Osteocyte (in vitro differentiated cells): ENCODE measurements at places on chromosomes 2 and 18.

DNA sequence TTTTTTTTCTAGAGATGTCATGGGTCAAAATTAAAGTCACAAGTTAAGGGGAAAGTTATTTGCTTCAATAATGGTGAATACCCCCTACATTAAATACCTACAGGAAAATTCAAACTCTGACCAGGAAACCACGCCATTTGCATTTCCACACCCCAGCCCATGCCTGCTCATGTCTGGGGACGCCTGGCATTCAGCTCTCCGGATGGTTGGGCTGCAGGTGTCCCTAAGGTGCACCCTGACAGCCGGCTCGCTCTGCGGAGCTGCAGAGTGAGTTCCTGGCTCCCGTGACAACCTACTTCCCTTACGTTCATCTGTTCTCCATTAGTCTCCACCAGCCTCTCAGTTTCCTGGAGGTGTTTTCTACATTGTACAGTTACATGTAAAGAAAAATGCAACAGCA lies 122.7 kb upstream of the RIOK3 start:
- DNase-seq, result no peak

GRCh38 chr2:501130-501529 lies 176.1 kb downstream of the TMEM18 start:
- DNase-seq, result no peak

DNA sequence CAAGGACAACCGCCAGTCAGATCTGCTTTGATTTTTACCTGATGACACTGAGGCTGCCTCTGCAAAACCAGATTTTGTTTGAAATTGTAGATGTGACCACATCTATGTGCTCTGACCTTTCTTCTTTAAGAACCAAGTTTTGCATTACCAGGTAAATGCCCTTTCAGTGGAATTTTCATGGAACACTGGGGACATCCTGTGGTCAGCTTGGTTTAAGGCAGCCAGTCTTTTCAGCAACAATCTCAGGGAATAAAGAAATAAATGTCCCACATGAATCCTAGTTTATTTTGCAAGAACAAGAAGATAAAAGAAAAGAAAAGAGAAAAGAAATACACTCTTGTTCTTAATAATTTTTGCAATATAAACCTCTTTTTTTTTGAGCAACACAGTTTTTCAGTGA lies 90.6 kb downstream of the POU3F3 start:
- no peak for DNase-seq

GRCh38 chr2:223865124-223865523 lies 27.7 kb upstream of the AP1S3 start:
- DNase-seq, result no peak

GRCh38 chr2:172285010-172285621 lies 142.3 kb upstream of the ITGA6 start:
- DNase-seq, result no peak

DNA sequence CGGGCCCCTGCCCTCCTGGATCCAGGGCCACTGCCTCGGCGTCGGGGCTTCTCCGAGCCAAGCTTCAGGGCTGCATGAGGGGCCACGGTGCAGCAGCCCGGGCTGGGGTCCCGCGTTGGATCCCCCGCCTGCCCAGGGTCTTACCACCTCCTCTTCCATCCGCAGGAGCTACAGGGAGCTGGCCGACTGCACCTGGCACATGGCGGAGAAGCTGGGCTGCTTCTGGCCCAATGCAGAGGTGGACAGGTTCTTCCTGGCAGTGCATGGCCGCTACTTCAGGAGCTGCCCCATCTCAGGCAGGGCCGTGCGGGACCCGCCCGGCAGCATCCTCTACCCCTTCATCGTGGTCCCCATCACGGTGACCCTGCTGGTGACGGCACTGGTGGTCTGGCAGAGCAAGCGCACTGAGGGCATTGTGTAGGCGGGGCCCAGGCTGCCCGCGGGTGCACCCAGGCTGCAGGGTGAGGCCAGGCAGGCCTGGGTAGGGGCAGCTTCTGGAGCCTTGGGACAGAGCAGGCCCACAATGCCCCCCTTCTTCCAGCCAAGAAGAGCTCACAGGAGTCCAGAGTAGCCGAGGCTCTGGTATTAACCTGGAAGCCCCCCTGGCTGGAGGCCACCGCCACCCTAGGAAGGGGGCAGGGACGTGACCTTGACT lies 52.1 kb downstream of the RAMP1 start:
- no peak for DNase-seq

DNA sequence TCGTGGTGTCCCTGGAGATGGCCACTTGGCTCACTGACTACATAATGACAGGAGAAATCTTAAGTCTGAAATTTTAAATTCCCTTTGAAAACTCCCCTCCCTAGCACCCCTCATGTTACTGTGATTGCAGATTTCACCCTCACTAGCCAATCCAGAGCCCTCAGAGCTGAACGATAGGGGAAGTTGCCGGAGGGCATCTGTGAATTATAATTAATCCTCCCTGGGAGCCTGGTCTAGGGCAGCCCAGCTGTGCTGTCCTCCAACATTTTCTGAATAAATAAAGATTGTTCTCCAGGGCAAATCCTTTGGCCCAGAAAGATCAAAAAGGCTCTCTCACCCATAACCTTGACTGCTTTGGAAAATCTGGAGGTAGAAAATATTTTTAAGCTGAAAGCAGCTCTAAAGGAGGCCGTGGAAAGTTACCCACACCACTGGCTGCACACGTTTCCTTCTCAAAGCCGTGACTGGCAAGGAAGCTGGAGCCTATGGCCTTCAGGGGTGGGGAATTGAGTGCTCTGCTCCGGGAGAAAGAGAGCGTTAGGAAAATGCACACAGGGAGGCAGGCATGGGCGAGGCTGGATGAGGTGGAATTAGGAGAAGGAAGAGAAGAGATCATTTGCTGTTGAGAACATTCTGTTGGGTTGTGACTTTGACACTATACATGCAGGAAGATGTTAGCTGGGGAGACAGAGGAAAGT lies 68.9 kb upstream of the CNGA3 start:
- no peak for DNase-seq

- DNase-seq, result peak; percentile 48
These were observed 5.0 kb downstream of the EVA1A start for GRCh38 chr2:75555701-75556100.

- DNase-seq, result no peak
These were observed 4.8 kb upstream of the ANKRD44 start for GRCh38 chr2:197315371-197315770.

- DNase-seq, result no peak
These were observed 106.2 kb downstream of the CPO start for GRCh38 chr2:207045531-207045930.
